ENCODE measurements at places on chromosomes 6 and 20.
A peak's percentile ranks its signal among the peaks of the same experiment; 100 is the strongest.

- DNase-seq = no peak
These were observed 91.7 kb upstream of the SLC22A16 start for GRCh38 chr6:110567957-110568696.

DNA sequence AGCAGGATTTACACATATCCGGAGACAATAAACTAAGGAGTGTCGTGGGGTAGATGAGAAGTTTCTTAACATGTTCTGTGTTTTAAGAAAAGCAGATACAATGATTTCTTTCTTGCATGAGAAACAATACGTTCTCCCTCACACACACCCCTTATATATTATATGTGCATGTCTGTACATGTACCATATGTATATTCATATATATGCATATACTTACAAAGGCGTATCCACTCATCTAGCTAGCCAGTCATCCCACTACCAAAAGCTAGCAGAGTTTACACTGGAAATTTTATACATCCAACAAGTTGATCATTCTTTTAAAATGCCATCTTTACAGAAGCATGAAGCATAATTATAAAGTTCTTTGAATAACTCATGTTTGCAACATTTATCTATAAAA, 14.9 kb downstream of the ARG1 start:
- DNase-seq = no peak

DNA sequence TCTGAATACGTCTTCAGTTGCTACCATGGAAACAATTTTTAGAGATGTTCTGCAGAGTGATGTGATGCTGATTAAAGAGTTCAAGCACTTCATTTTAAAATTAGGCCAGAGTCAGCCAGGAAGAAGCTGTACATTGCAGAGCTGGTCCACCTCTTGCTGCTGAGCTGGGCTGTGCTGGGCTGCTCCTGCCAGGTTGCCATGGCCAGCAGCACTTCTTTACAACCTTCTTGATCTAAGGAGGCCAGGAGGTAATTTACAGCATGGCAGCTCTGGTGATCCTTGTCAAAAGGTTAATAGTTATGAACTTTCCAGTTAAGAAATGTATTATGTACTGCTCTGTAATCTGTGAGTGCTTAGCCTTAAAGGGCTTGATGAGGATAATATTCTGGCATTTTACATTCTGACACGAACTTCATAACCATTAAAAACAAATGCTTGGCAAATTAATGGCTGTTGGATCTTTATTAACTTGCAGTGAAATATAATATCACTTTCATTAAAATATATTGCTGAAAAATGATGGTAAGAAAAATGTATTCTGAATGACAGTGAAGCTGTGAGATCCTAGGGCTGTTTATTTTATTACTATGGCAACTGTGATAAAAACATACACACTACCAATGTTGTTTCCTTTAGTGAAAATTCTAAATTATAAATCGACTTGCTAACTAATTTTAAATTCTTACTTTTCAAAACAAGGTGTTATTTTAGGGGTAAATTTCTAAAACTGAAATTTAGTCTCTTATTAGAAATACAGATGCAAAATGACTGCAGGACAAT, 259.7 kb downstream of the RFPL4B start:
- DNase-seq = no peak

DNA sequence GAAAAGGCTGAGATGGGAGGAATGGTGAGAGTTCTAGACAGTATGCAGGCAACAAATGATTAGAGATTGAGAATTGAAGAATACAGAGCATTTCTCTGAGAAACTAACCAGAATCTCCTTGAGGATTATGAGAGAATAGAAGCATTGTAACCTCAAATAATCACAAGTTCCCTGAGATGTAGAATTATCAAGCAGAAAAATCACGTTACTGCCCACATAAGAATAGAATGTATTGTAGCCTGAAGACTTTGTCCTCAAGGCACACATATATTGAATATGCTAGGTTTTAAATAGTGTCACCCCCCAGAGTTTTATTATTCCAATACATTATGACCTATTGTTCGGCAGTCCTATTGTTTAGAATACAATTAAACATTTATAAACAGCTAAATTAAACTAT, 57.2 kb downstream of the CNKSR3 start:
- DNase-seq = no peak

GRCh38 chr6:14066782-14067406, 50.7 kb upstream of the CD83 start:
- DNase-seq = no peak

- DNase-seq = no peak
These were observed 1.9 kb downstream of the CDYL start for GRCh38 chr6:4778086-4778485.

DNA sequence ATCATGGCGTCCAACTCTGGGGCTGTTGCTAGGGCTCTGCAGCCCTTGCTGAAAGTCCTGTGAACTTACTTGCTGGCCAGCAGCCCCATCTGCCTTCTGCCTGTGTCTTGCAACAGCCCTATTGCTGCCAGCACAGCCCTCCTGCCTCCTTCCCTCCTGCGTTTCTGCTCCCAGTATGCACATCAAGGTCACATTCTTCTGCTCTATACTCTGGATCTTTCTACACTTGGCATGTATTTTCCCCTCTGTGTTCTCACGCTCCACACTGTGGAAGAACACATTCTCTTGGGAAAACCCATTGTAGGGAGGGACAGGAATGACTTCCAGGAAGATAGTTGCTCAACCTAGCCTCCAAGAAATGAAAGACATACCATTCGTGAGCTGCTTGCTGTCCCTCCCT, 80.9 kb upstream of the PHACTR2 start:
- no peak for DNase-seq

DNA sequence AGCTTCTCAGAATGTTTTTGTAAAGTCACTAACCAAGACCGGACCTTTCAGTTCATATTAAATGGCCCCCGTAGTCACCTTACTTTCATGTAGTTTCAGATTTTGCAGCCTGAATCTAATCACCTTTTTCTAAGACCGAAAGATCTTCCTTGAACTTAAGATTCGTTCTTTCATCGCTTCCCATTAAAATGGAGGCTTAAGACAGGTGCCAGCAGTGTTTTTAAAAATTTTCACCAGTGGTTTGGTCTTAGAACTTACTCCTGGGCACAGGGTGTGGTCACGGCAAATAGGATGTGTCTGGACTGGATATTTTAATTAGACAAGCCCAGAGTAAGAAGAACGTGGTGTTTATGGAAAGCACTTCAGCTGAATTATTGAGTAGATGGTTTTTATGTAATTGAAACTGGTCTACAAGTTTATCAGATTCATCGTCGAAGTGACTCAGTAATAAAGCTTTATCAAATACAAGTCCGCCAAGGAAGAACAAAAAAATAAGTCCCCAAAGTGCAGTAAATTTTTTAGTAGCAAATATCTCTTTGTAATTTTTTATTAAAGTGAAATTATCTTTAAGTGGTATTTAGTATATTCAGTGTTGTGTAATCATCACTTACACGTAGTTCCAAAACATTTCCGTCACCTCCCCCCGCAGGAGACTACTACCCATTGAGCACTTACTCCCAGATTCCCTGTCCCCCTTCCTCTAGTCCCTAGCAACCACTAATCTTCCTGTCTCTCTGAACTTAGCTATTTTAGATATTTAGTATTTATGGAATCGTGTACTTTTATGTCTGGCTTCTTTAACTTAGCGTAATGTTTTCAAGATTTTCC, 868 bp downstream of the SRSF3 start:
- DNase-seq = no peak

DNA sequence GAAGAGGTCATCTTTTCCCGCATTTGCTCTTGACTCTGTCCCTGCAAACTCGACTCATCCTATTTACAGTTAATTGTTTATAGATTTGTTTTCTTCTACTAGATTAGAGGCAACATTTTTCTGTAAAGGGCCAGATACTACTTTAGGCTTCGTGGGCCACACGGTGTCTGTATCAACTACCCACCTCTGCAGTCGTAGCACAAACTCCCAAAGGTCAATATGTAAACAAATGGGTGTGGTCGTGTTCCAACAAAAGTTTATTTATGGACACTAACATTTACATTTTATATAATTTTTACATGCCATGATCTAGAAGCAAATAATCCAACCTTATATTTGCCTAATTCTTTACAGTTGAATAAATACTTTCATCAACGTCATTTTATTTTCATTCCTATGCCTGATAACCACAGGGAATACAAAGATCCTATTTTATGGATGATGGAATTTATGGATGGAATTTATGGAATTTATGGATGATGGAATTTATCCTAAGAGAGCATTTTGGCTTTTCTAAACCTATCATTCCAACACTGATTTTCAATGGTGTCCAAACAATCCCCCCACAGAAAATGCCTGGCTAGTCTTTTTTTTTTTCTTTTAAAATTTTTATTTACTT, 232.8 kb downstream of the MYLK4 start:
- DNase-seq = no peak

DNA sequence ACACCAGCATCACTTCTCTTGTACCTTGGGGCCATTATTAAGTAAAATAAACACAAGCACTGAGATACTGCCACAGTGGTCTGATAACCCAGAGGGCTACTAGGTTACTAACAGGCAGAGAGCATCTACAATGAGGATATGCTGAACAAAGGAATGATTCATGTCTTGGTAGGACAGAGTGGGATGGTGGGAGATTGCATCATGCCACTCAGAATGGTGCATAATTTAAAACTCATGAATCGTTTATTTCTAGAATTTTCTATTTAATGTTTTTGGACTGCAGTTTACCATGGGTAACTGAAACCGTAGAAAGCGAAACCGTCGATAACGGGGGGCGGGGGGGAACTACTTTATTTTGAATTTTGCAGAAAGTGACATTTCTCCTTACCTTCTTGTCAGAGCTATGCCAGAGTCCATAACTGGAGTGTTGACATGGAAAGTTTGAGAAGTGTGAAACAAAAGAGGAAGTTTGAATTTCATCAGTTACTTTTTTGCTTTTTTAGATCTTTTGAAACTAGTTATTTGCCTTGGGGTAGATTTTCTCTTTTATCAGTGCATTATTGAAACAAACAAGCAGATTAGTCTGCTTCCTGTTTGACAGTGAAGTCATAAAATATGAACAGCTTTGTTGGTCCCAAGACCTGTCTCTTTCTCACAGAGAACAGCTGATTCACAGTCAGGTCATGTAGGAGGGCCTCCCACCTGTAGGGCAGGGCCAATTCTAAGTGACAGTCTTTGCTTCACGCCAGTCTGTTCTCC, 124.9 kb downstream of the KLHL32 start:
- no peak for DNase-seq

GRCh38 chr6:10478187-10479040, 42.7 kb upstream of the GCNT2 start:
- DNase-seq = no peak

GRCh38 chr6:13638014-13638413, 22.9 kb downstream of the NOL7 start:
- DNase-seq = no peak

- no peak for DNase-seq
These were observed 505.0 kb downstream of the PRKN start for GRCh38 chr6:162222521-162222920.

GRCh38 chr6:150286912-150287311, 81.9 kb upstream of the IYD start:
- DNase-seq = no peak

DNA sequence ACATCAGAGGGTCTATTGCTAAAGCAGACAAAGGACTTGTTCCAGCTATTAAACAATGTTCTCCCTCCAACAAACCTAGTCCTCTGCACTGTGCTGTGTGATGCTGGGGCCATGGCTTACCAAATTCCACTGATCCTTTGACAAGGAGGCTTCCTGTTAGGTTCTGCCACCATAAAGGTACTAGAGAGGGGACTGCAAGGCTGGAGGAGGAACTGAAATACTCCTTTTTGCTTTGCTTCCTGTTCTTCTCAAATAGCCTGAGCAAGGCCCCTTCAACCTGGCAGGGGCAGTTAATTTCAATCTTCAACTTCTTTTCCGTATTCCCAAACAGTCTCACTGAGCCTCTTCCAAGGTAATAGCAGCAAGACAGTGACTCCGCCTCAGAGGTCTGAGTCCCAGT, 286.4 kb upstream of the IRAK1BP1 start:
- no peak for DNase-seq

- DNase-seq = no peak
These were observed 23.0 kb downstream of the OPN5 start for GRCh38 chr6:47804821-47805220.

GRCh38 chr6:168159506-168159905, 80.5 kb upstream of the FRMD1 start:
- DNase-seq = no peak

- DNase-seq = no peak
These were observed 246.9 kb downstream of the UBE3D start for GRCh38 chr6:82818727-82819126.

DNA sequence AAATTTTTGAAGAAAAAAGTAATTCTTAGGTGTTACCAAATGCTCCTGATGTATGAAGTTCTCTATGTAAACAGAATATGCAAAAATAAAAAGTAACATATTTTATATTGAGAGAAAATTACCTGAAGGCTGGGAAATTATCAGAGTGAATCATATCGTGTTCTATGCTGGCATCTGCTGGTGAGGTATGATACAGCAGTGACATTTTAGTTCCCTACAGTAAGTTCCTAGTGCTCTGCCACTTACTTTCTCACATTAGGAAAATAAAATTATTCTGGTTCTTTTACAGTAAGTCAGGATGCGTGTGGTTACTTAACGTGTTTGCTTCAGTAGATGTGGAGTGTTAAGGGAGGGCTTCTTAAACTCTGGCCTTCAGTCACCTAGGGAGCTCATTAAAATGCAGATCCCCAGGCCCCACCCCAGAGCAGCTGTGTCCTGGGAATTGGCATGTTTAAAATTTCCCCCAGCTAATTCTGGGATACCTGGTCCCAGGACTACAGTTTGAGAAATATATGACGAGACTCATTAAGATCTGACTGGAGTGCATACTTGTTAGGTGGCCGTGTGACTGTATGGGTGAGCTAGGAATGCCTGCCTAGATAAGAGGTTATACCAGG, 3.2 kb downstream of the ACTR5 start:
- DNase-seq = peak; percentile 27

DNA sequence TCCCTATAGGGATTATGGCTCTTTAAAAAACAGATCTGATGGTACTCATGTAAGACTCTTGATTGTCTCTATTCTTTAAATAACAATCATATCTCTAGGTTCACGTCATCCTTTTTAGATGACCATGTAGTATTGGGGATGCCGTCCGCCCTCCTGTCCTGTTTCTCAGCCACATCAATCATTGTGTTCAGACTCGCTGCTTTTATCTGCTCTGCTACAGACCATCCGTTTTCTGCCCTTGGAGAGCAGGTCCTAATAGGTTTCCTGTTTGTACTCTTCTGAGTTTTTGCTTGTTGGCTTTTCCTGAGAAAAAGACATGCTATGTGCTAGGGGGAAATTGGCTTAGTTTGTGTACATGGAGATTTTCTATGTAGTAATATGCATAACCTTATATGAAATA, 76.8 kb downstream of the SASH1 start:
- no peak for DNase-seq

GRCh38 chr6:17869753-17870050, 117.7 kb downstream of the KIF13A start:
- no peak for DNase-seq
